Neural progenitor cell (in vitro differentiated cells): ENCODE measurements at places on chromosomes 3 and 15. TPM values are rescaled to one million over a fixed set of nuclear protein-coding genes. Genes with fewer than 3 reads are reported as not detected.

CHDH gene
- 1.5 and 5.9 TPM in 2 replicates for total RNA-seq

MUC20 gene
- 0.17 TPM in 1 of 2 replicates, not detected in the other for total RNA-seq

ITIH1 gene
- not detected in 2 replicates for total RNA-seq

DNA sequence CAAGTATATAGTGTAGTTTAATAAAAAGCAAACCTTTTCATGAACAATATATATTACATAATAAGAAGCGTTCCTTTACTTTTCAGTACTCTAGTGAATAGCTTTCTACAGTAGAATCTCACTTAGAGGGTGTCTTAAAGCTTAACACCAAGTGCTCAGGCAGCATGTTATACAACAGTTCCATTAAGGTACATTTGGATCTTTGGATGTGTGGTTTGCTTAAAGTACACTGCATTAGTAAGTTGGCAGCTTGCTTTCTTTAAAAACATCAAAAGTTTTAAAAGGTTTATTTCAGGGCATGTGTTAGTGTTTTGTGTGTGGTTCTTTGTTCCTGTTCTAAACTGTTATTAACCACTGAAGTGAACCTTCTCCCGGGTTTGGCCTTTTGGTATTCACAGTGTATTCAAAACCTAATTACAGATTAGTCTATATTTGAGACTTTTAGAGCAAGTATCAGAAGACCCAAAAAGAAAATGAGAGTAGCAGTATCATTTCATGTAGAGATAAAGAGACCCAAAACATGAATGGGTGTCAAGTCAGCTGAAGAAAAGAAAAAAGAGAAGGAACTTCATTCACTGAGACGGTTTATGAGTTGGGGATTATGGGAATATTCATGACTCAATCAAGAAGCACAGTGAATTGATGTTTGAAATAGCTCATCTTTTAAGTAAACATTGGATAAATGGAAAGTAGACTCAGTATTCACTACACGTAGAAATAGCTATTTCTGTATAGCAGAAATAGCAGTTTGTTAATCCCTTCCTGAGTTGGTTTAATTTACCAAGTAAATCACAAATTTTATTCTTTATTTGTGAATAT is 93.9 kb downstream of the OPA1 start:
- H3K36me3 ChIP-seq: peaks cover 5% of the 10 kb centered on the region
- no peak overlapping the region for H3K27ac ChIP-seq

GRCh38 chr3:167480748-167481147 is 6.9 kb upstream of the SERPINI2 start:
- H3K36me3 ChIP-seq: no peaks in the 10 kb centered on the region
- H3K27ac ChIP-seq: no peak overlapping the region
- H3K4me1 ChIP-seq: no peaks in the 10 kb centered on the region
- no peak overlapping the region for H3K4me3 ChIP-seq
- no peaks in the 10 kb centered on the region for H3K27me3 ChIP-seq

GRCh38 chr15:31268911-31269784 is 57.5 kb upstream of the KLF13 start:
- peaks cover 16% of the 10 kb centered on the region for H3K4me1 ChIP-seq
- no peak overlapping the region for H3K27ac ChIP-seq
- H3K4me3 ChIP-seq: no peak overlapping the region
- peak; percentile 1 for DNase-seq
- no peaks in the 10 kb centered on the region for H3K36me3 ChIP-seq
- H3K27me3 ChIP-seq: no peaks in the 10 kb centered on the region

GRM7 gene
- 0.80 and 0.93 TPM in 2 replicates for total RNA-seq

SEMA6D gene
- total RNA-seq: 12.5 and 23.5 TPM in 2 replicates

DNA sequence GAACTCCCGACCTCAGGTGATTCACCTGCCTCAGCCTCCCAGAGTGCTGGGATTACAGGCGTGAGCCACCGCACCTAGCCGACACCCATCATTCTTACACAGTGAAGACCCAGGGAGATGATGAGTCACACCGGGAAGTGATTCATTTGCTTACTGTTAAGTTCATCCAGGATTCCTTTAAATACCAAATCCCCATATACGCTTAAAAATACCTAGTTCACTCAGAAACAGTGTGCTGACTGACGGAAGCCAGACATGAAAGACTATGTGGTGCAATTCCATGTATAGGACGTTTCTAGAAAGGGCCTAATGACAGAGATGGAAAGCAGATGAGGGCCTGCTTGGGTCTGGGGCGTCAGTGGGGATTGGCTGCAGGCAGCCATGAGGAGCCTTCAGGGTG is 75.2 kb downstream of the APBA2 start:
- H3K36me3 ChIP-seq: no peaks in the 10 kb centered on the region
- no peaks in the 10 kb centered on the region for H3K27me3 ChIP-seq
- H3K4me3 ChIP-seq: no peak overlapping the region
- no peak for DNase-seq
- no peaks in the 10 kb centered on the region for H3K4me1 ChIP-seq
- H3K27ac ChIP-seq: no peak overlapping the region

GRCh38 chr3:10319804-10320203 is 1.1 kb downstream of the SEC13 start:
- peak overlapping the region; percentile 94 for H3K4me3 ChIP-seq
- H3K36me3 ChIP-seq: no peaks in the 10 kb centered on the region
- H3K27me3 ChIP-seq: peaks cover 8% of the 10 kb centered on the region
- H3K4me1 ChIP-seq: no peaks in the 10 kb centered on the region

GRCh38 chr3:119145500-119146167 is at the start of gene TEX55:
Gene TEX55, plus strand, starts transcription at chr3:119146165. Its CDS starts 25 bp downstream, at chr3:119146190.
- H3K36me3 ChIP-seq: no peaks in the 10 kb centered on the region
- H3K27me3 ChIP-seq: no peaks in the 10 kb centered on the region
- no peak within 1 kb of the TSS for H3K27ac ChIP-seq
- DNase-seq: peak; percentile 62
- H3K4me3 ChIP-seq: no peak within 1 kb of the TSS

DNA sequence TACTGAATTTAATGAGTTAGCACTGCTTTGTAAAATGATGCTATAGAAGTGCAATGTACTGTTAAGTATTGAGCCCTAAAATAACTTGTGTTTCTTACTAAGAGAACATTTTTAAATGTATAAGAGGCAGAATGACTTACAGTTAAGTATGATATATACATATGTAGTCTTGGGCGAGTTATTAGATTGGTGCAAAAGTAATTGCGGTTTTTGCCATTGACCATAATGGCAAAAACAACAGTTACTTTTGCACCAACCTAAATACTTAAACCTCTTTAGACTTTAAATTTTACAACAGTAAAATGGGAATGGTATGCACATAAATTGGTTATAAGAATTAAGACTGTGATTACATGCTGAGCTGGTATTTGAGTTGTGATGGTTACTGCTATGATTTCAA is 79.8 kb downstream of the CNTN3 start:
- H3K27me3 ChIP-seq: no peaks in the 10 kb centered on the region
- no peak for DNase-seq
- H3K4me1 ChIP-seq: no peaks in the 10 kb centered on the region

- peaks cover 5% of the 10 kb centered on the region for H3K36me3 ChIP-seq
- H3K4me3 ChIP-seq: no peak overlapping the region
- H3K27me3 ChIP-seq: no peaks in the 10 kb centered on the region
- H3K27ac ChIP-seq: no peak overlapping the region
- peaks cover 4% of the 10 kb centered on the region for H3K4me1 ChIP-seq
These were observed 73.2 kb downstream of the BOC start for GRCh38 chr3:113284453-113285050.

- H3K4me3 ChIP-seq: no peak overlapping the region
- no peak overlapping the region for H3K27ac ChIP-seq
- no peaks in the 10 kb centered on the region for H3K4me1 ChIP-seq
These were observed 54.1 kb upstream of the TFRC start for GRCh38 chr3:196135693-196136639.

DNA sequence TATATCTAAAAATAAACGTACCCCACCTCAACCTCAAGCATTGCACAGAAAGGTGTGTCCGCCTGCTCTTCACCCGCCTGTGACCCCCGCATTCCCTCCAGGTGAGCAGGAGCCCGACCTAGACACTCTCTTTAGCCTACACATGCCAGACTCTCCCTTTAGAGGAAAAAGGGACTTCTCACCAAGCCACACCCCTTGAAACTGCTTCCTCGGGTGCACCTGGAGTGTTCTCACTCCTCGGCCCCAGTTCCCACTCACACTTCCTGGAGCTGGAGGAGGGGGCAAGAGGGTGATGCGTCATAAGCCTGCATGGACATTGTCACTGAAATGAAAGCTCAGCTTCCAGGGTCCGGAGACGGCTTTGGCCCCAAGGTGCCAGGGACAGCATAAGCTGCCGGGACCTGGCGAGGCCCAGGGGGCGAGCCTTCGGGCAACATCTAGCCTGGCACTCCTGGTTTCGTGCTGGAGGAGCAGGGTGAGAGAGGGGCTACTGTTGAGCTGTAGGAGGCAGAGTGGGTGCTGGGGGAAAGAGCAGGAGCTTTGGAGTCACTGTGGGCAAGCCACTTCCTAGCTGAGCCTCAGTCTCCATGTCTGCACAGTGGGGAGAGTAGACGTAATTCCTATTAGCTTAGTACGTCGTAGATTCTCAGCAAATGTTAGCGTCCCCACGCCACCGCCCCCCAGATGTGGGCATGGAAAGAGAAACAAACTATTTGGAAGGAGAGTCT is 9.8 kb upstream of the MUC4 start:
- H3K27ac ChIP-seq: no peak overlapping the region
- DNase-seq: no peak
- no peaks in the 10 kb centered on the region for H3K4me1 ChIP-seq
- no peak overlapping the region for H3K4me3 ChIP-seq
- no peaks in the 10 kb centered on the region for H3K27me3 ChIP-seq

- H3K4me3 ChIP-seq: no peak overlapping the region
- H3K36me3 ChIP-seq: no peaks in the 10 kb centered on the region
- peaks cover 27% of the 10 kb centered on the region for H3K4me1 ChIP-seq
- no peak overlapping the region for H3K27ac ChIP-seq
- no peak for DNase-seq
These were observed 51.1 kb upstream of the CHD2 start for GRCh38 chr15:92848852-92849598.

P2RY13 gene
- not detected in 2 replicates for total RNA-seq

ASB14 gene
- total RNA-seq: not detected in 2 replicates

NPAP1 gene
- total RNA-seq: 0.06 TPM in 1 of 2 replicates, not detected in the other
